ENCODE measurements at places on chromosomes 5 and 9.

DNA sequence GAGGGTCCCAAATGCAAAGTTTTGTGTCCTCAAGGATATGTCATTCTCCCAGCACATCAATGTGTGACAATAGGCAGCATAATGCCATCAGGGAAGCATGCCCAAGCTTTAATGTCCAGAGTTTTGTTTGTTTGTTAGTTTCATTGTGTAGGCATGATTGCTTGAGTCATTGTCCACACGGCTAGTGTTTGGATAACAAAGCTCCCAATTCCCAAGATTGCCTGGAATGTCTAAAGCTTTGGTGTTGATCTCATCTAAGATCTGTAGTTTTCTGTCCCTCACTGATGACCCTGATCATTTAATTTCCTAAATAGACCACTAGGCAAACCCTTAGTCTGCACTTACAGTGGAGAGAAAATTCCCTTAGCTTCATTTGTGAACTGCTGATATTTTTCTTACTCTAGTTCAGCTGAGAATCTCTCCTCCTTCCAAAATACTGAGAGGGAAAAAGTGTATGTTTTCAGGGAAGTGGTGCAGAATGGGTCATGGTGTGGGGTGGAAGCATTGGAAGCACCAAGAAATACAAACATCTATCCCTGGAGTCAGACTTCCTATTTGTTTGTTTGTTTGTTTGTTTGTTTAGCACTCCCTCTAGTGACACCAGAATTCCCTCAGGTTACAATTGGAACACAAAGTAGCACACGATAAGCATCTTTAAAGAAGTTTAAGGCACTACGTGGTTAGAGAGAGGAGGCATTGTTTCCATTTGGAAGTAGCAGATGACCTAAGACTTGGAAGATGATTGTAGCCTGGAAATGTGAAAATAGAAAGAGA lies 127.1 kb downstream of the PRDM6 start:
- no peak for DNase-seq

GRCh38 chr5:119746984-119747383 lies 117.6 kb downstream of the FAM170A start:
- no peak for DNase-seq

DNA sequence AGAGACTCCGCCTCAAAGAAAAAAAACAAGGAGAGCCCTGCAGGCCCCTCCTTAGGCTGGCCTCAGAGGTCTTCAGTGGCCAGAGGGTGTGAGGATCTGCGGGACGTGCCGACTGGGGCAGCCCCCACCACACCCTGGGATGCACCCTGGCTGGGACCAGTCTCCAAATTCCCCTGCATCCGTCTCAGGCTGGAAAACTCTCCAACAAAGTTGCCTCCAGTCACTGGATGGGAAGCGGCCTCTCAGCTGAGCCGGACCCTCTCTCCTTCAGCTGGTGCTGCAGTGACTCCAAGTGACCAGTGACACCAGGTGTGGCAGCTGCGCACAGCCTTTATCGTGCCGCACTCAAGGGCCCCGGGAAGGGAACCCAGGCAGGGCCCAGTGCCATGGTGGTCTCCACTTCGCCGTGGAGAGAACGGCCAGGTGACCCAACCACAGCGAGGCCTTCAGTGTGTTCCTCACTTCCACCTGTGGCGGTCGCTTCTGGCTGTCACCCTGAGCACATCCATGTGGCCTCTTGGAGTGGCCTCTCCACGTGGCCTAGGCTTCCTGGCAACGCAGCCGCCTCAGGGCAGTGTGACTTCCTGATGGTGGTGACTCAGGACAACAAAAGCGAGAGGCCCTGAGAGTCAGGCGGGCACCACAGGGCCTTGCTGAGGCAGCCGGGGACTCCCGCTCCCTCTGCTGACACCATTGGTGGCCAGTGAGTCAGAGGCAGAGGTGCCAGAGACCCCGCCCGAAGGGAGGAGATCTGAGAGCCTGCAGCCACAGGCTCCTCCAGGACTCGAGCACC lies 19.3 kb upstream of the CAMSAP1 start:
- DNase-seq, result no peak

DNA sequence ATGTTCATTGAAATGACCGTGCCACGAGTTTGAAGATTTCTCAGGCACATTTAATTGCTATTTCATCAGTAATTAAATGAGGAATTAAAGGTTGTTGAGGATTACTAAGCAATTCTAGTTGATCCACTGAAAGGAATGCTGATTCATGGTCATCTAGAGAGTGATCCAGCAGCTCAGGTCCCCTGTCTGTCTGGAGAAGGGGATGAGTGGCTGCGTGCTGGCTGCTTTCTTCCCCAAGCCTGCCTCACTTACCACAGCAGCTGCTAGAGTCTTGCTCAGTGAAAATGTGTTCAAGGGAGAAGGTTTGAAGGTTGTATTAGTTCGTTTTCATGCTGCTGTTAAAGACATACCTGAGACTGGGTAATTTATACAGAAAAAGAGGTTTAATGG lies 7.8 kb upstream of the TGFBI start:
- no peak for DNase-seq

- DNase-seq, result no peak
Measured at GRCh38 chr5:172793577-172794488, 22.8 kb upstream of the DUSP1 start.

DNA sequence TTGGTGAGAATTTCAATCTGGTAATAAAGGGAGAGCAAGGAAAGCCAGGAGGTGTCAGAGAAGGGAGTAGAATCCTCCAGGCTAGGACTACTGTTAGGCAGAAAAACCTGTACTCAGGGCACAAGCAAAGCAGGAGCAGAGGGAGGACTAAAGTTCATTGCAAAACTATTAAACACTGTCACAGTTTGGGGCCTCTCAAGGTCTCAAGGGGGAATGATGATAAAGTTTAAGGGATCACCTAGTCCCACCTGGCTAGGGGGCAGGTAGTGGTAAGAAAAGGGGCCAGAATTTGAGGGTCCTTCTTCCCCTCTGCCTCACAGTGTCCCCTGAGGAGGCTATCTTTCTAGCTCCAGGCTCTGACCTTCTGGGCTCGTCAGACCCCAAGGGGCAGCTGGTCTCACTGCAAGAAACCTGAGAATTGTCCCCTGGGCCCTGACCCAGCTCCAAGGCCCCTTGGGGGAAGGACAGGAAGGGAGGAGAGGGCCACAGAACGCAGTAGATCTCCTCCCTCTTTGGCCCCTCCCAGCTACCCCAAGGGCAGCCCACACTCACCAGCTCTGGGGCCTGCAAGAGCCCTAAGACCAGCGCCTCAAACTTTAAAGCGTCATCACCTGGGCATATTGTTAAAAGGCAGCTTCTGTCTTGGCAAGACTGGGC lies 974 bp downstream of the CCDC69 start:
- peak; percentile 60 for DNase-seq

- no peak for DNase-seq
Measured at GRCh38 chr9:114501796-114502682, 3.2 kb downstream of the WHRN start.

DNA sequence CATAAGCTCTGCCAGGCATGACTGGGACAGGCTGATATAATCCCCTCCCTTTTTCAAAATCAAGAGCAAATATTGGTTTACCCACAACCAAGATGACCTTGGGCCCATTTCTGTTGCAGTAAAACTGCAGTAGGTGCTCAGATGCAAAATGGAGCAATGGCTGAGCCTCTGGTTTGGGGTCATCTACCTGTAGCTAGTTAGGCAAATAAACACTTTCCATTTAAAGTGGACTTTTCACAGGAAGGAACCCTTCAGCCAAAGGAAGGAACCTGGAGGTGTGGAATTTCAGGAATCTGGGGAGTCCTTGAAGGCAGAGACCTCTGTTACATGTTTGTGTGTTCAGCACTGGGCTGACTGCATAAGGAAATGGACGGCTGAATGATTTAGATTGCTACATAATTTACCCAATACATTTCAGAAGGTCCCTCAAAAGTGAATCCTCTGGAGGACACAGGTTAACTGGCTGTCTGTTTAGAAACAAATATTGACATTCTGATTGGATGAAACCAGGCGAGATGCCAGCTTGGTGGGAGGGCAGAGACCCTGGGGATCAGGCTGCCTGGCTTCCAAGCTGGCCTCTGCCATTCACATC lies 170.1 kb upstream of the ZNF618 start:
- no peak for DNase-seq

DNA sequence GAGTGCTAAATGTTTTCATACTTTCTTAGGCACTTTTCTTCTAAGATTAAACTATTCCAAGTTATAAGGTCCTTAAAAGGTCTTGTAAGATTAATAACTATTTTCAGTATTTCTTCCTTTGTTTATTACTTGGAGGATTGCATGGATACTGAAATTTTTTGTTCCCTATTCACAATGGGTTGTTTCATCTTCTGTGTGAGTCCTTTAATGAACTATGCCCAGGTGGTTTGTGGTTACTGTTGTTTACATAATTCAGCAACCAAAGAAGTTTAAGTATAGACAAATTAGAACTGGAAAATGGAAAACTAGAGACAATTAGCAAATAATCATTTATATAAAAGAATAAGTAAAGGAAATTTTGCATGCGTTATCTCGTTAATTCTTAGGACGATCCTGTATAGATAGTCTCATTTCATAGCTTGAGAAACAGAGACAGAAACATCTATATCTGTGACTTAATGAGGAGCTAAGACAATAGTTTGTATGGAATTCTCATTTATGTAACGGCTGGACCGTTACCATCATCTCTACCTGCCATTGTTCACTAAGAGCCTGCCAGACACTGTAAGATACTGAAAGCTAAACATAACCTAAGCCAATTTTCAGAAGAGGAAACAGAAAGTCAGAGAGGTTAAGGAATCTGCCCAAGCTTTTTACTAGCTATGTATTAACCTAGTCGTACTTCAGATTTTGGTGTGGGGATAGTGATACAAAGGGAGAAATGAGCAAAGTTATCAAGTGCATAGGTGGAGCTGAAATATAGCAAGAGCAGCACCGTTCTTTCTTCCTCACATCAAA lies 148.2 kb downstream of the PAM start:
- DNase-seq, result no peak

GRCh38 chr9:132842124-132843044 lies 35.7 kb downstream of the AK8 start:
- no peak for DNase-seq

DNA sequence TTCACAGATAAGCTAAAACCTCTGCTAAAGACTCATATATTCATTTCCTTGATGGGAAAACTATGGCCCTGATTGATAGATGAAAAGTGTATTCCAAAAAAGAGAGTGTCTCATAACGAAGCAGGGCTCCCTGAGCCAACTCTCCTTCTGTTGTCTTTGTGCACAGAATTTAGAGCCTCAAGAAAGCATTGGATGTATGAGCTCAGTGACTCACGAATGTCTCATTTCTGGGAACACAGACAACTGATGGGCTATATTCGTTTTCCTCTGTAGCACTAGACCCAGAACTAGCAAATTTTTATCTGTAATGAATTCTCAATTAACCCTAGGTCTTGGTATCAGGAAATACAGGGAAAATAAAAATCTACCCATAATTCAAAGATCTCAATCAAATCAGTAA lies 88.4 kb downstream of the LMNB1 start:
- no peak for DNase-seq

- no peak for DNase-seq
Measured at GRCh38 chr5:93278896-93279295, 302.1 kb downstream of the NR2F1-AS1 start.

- no peak for DNase-seq
Measured at GRCh38 chr5:105917189-105917588, 1753.5 kb downstream of the EFNA5 start.

DNA sequence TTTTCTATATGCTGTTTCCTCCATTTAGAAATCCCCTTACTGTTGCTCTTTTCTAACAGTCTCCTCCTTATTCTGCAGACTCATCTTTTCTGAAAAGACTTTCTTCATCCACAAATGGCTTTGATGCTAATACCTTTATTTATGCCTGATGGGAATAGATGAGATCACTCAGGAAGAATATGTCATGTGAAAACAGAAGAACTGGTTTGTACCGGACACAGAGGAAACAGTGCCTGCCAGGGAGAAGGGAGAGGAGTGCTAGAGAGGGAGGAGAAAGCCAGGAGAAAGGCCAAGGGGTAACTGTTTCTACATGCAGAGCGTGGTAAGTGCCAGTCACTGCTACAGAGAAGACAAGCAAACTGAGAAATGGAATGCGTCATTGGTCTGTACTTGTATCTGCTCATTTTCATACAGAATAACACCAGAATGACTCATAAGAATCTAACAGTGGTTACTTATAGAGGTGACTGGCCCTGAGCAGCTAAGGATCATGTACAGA lies 45.9 kb upstream of the PJA2 start:
- DNase-seq, result peak; percentile 30

DNA sequence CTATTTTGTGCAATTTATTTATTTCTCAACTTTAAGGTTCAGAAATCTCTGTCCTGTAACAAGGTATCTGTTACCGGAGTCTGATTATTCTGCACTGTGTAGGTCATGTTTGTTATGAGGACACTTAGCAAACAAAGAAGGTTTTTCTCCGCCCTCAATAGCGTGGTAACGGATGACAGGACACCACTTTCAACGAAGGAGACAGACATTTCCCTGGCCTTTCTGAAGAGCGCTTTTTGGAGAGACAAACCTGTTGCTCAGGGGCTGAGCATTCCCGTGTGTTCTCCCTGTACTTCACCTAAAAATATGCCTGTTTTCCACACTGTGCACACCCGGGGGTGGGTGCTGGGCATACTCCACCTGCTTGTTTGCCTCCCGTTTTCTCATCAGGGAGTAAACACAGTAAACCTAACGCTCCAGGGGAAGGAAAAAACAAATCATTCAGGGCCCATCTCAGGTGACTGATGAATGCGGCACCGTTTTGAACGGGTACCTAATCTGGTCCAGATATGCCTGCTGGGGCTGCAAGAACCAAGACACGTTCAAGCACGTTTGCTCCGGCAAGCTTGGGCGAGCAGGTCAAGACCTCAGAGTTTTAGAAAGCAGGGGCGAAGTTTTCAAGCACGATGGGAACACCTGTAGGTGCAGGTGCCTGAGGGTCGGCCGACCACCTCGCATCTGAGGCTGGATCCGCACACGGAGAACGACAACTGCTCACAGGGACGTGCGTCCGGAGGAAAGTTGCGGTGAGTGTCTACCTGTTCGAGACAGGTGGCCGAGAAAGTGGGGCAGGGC lies 859 bp downstream of the RETREG1 start:
- no peak for DNase-seq

- no peak for DNase-seq
Measured at GRCh38 chr5:174550026-174550425, 174.4 kb upstream of the MSX2 start.

DNA sequence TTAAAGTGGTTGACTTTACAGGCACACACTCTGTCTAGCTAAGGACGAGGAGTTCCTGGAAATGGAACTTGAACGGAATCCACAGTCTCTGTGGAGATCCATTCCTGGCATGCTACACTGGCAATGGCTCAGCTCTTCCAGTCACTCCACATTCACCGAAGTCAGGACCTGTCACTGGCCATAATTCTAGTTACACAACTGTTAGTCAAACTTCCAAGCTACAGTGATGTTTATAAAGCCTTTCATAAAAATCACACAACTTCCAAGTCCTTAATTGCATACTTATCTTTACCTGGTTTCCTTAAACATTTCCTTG lies 15.7 kb downstream of the CDC14B start:
- DNase-seq, result no peak

- DNase-seq, result no peak
Measured at GRCh38 chr5:133253070-133253469, 201.3 kb downstream of the HSPA4 start.

GRCh38 chr5:104551628-104552027 lies 989.0 kb upstream of the NUDT12 start:
- no peak for DNase-seq

All from testis (tissue), 5 donors.